ENCODE measurements at places on chromosomes 5 and 9. TPM values are rescaled to one million over a fixed set of nuclear protein-coding genes. Genes with fewer than 3 reads are reported as not detected.

The OTULINL gene
- total RNA-seq, result not detected

The LEAP2 gene
- total RNA-seq, result 0.16 TPM

The CDH12 gene
- not detected for total RNA-seq

The PDLIM4 gene
- 19.4 TPM for total RNA-seq

The UNC13B gene
- 16.2 TPM for total RNA-seq

Measured in cardiac atrium fibroblast (primary cell).